ENCODE measurements at places on chromosomes 1 and 21.

DNA sequence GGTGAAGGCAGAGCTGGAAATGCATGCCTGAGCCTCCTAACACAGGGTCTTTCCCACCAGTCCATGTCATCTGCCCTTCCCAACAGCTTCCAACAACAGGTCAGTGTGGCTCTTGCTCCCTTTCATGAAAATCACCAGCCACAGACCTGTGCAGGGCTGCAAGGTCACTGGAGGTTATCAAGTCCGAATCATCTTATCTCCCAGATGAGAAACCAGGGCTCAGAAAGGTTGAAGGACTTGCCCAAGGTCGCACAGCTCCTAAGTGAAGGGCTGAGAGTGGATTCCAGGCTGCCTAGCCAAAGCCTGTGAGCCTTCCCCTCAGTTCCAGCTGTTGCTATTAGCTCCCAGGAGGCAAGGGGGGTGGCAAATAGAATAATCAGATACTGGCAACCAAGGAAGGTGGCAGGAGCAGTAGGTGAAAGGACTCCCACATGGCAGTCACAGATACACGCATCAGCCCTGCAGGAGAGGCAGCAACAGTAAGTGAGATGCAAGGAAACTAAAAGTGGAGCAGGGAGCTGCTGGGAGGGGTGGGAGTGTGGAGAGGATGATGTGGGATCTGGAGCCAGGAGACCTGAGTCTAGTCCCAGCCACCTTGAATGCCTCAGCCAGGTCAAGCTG is 74.2 kb downstream of the SSBP3 start:
- no peak for DNase-seq

GRCh38 chr1:64019818-64020217 is 183.6 kb upstream of the UBE2U start:
- DNase-seq: no peak

DNA sequence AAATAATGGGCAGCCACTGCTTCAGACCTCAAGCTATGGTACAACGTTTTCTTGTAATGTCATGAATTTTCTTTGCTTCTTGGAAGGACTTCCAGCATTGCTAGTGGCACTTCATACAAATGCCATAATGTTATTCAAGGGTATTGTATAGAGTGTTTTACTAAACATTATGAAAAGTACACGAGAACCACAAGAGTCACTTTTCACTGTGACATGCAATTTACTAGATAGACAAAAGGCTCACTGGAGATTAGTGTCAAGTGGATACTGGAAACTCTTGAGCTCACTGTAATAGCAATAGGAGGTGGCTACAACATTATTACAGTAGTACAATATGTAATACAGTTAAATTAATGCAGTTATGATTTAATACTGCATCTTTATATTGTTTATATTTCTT is 5.3 kb upstream of the OLFM3 start:
- no peak for DNase-seq

- no peak for DNase-seq
These were observed 723 bp downstream of the CZIB start for GRCh38 chr1:53219711-53220110.

DNA sequence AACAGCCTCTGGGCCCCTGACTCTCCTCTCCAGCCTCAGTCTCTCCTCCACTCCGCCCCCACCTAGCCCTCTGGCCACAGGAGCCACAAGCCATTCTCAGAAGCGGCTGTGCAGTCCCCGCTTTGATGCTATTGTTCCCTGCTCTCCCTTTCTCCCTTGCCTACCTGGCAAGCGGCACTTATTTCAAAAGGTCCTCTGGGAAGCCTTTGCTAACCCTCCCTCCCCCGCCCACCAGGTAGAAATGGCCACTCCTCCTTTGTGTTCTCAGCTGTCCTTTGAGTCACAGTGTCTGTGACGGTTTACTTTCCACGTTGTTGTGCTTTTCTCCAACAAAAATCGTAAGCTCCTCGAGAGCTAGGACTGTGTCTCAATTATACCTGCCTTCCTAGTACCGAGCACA is 338.4 kb upstream of the PROX1 start:
- DNase-seq: no peak

DNA sequence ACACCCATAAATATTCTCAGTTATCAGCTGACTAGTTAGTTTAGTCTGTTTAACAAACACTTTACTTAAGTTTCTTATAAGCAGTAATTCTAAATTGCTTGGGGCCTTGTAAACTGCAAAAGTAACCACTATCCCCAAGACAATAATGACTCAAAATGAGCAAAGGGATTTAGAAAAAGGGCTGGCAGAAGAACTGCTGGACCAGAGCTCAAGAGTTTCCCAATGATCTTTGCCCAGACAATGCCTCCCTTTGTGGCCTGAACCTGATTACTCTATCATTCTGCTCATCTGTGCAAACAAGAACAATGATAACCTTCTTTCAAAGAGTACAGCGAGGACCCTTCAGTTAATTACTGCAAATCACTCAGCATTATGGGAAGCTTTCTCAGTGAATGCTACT is 123.5 kb downstream of the TIAM1 start:
- no peak for DNase-seq

GRCh38 chr1:38558055-38558454 is 301.5 kb downstream of the RRAGC start:
- no peak for DNase-seq

DNA sequence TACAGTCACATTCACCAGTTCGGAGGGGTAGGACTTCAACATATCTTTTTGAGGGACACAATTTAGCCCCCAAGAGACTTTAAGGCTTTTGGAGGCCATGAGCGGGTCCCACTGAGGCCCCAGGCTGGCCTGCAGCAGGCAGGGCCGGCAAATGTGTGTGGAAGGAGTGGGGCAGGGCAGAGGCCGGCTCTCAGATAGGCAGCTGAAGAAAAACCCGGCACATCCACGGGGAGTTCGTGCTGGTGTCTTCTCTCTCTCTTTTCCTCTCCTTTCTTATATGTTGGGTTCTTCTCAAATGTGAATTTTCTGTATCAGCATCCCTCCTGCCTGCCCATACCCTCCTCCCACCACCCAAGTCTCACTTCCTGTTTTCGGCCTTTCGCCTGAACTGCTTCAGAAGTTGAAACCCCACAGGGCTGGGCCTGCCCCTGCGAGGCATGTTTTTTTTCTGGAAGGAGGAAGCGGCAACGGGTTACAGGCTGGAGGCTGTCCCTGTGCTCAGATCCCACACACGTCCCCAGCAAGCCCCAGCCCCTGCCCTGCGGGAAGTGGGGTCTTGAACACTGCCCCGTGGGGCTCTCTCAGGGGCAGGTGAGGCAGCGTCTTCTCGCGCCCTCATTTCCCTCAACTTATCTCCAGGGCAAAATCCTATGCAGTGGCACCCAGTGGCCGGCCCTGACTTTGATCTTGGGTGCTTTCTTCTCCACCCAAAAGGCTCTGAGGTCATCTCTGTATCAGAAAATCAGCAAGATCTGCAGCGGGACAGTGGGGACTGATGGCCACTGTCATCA is 9.7 kb upstream of the UMODL1 start:
- no peak for DNase-seq

- DNase-seq: no peak
These were observed 25.9 kb downstream of the RUNX3 start for GRCh38 chr1:24903955-24904730.

DNA sequence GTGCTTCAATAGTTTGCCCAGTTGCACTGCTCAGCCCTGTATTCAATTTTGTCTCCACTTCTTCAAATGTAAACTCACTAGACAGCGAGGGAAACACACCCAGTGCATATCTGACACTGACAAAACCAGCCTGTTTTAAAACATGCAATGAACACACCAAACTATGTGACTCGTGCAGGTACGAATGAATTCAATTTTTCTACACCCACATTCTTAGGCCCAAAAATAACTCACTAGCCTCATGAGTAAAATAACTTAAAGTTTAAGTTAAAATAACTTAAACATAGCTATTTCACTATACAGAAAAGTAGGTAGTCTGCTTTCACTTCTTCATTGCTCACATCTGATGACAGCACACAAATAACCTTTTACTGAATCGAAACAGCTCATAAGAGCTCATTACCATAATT is 21.1 kb downstream of the TTC13 start:
- DNase-seq: no peak

Measured in NCI-H1048 (cell line).